ENCODE measurements at places on chromosomes 12 and 14.

GRCh38 chr12:83323866-83324265 is 637.2 kb downstream of the TMTC2 start:
- no peak for DNase-seq

DNA sequence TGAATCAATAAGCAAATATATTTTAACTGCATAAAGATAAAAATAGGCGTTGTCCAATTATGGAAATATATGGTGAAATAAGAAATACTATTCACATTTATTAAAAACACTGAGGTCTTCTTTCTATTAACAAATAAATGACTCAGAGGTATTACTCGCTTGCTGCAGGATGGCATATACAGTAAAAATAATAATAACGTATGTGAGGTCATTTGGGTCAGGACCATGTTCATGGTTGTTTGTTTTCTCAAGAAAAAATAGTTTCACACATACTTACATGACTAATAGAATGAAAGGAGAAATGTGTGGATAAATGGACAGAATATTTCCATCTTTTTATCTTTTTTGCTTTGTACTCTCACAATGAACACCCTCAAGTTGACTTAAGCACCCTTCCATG is 46.5 kb upstream of the RTL1 start:
- DNase-seq: no peak

- DNase-seq: no peak
Observed at GRCh38 chr12:93115646-93116045, 186.6 kb upstream of the EEA1 start.

DNA sequence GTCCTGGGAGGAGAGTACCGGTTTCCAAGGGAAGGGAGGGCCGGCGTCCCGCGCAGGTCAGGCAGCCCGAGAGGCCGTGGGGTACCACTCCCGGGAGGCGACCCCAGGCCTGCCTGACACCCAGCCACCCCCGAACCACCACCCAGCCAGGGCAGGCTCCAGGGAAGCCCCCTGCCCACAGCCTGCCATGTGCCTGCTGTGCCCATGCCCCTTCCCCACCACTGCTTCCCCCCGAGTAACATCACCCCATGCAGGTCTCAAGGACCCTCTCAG is 2.3 kb downstream of the NUDT14 start:
- no peak for DNase-seq

DNA sequence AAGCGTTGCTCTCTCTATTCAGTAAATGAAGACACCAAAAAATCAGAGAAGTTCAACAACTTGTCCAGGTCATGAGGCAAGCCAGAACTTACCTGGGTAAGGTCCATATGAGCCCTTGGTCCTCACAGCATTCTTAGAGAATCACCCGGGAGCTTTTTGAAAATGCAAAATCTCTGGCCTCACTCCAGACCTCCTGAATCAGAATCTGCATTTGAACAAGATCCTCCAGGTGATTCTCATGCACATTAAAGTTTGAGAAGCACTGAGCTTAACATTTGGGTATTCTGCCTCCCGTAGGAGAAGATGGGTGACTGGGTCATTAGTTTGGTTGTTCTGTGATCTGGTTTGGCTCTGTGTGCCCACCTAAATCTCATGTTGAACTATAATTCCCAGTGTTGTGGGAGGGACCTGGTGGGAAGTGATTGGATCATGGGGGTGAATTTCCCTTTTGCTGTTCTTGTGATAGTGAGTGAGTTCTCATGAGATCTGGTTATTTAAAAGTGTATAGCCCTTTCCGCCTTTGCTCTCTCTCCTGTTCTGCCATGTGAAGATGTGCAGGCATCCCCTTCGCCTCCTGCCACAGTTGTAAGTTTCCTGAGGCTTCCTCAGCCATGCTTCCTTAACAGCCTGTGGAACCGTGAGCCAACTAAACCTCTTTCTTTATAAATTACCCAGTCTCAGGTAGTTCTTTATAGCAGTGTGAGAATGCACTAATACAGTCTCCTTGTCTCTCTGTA is 221.2 kb downstream of the RAD51B start:
- DNase-seq: no peak

GRCh38 chr14:92475037-92475436 is 38.5 kb upstream of the RIN3 start:
- no peak for DNase-seq

GRCh38 chr14:70804556-70805162 is 4.7 kb downstream of the MAP3K9 start:
- DNase-seq: no peak

GRCh38 chr12:991350-992333 is 619 bp downstream of the ERC1 start:
- peak; percentile 65 for DNase-seq

- DNase-seq: no peak
Observed at GRCh38 chr12:1798641-1799020, 21.7 kb upstream of the LRTM2 start.

DNA sequence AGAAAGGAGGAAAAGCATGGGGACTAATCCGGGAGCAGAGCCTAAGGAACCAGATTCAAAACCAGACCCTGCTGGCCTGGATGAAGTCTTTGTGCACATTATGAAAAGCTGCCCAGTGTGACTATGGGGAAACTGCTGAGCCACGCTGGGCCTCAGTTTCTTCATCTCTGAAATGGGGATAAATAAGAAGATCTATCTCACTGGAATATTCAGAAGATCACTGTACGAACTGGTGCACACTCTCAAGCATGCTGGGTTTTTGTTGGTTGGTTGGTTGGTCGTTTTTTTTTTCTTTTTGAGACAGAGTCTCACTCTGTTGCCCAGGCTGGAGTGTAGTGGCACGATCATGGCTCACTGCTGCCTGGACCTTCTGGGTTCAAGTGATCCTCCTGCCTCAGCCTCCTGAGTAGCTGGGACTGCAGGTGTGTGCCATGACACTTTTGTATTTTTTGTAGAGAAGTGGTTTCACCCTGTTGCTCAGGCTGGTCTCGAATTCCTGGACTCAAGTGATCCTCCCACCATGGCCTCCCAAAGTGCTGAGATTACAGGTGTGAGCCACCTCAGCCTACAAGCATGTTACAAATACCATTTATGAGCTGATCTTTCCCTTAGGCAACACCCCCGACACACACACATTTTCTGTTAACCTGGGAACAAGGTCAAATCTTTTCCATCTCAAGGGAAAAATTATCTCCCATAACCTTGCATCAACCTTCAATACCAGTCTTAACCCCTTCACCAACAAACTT is 33.4 kb upstream of the CORO1C start:
- no peak for DNase-seq

GRCh38 chr14:101229666-101230065 is 326.1 kb upstream of the RTL1 start:
- DNase-seq: no peak

DNA sequence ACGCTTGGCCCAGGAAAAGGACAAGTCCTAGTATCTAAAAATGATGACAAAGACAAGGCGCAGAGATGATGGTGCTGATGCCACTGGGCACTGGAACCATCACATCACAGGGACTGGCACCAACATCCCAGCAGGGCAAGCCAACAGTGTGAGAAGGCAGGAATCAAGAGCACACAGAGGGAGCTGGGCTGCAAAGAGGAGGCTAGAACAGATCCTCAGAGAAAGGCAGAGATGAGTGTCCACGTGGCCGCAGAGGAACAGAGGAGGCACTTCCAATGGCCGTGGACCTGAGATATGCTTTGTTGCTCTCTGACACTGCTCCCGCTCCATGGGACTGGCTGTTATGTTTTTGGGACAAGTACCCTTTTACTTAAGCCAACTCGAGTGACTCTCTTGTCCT is 17.9 kb downstream of the FOXN3 start:
- DNase-seq: no peak

DNA sequence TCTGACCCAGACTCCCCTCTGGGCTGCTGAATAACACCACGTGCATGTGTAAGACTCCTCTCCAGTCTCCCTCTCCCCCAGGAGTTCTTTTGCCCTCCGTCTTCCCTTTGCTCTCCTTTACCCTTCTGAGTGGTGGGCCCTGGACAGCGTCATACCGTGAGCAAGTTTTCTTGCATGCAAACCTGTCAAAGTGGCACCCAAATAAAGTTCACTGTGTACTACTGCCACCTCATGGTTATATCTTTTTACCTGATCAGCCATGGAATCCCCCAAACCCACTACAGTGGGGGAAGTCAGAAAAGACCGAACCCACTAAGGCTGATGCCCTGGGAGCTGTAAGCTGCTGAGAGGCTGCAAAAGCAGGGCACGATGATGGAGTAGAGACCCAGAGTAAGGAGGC is 131.1 kb upstream of the VRK1 start:
- no peak for DNase-seq

- no peak for DNase-seq
Observed at GRCh38 chr14:60184905-60185555, 19.8 kb upstream of the DHRS7 start.

DNA sequence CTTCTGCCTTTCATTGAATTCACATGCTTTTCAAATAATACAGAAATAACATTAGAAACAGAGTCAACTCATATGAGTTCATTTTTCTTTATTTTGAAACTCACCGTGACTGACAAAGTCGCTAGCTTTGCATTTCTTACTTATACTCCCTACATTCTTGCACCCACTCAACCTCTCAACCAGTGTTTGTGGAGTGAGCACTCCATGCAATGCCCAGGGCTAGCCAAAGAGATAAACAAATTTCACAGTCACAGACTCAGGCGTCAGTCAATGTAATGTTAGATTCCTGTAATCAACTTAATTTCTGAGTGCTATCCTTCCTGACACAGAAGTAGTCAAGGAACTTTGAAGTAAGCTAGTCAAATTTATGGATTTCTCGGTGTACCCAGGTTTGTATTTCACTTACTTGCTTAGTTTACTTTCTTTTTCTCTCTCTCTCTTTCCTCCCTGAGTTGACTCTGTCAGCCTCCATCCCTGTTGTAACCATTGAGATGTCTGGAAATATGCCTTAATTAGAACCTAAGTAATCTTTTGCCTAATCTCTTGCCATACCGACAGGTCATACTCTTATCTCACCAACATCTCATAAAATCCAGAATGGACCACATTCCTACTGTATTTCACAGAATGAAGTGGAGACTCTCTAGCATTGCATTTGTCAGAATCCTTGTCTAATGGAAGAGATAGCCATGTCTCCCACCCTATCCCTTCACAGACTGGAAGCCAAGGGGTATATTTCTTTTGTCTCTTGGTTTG is 413.0 kb downstream of the AEBP2 start:
- DNase-seq: no peak

- no peak for DNase-seq
Observed at GRCh38 chr12:77060883-77061240, 4.5 kb downstream of the E2F7 start.

DNA sequence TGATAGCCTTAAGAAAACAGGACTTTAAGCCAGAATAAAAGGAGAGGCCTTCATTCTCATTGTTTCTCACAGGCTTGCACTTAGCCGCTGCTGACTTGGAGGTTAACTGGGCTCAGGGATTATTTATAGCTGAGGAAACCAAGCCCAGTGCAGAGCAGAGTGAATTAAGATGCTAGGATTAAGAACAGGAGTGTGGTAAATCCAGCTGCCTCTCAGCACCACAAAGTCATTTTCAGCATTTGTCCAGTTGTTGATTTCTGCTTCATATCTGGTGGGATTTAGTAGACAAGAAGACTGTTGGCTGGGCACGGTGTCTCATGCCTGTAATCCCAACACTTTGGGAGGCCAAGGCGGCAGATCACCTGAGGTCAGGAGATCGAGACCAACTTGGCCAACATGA is 14.3 kb upstream of the KRT73 start:
- DNase-seq: no peak

DNA sequence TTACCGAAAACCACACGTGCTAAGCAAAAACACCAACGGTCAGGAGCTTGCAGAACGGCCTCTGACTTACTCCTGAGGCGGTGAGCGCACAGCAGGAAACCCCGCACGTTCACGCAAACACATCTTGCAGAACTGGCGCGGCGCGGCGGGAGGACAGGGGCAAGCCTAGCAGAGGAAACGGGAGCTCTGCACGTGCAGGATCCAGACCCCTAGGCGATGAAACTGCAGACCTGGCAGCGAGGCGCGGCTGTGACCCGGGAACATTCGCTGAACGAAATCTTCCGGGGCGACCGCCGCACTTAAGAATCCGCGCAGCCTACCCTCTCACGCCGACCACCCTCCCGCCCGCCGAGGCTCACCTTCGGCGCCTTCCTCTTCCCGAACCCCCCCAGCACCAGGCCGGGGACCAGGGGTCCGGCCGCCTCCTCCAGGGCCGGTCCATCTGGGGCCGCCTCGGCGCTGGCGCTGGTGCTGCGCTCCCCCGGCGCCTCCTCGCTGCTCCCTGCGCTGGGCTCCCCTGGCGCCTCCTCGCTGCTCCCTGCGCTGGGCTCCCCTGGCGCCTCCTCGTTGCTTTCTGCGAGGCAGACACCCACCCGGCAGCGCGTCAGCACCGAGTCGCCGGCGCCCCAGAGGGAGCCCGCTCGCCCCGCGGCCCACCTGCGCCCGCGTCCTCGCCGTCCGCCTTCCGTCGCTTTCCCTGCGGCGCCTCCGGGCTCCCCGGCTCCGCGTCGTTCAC is 615 bp downstream of the DDX51 start:
- no peak for DNase-seq

GRCh38 chr14:20400589-20400964 is 12.7 kb downstream of the TEP1 start:
- DNase-seq: no peak

- DNase-seq: no peak
Observed at GRCh38 chr14:93901813-93902212, 25.3 kb upstream of the FAM181A start.

DNA sequence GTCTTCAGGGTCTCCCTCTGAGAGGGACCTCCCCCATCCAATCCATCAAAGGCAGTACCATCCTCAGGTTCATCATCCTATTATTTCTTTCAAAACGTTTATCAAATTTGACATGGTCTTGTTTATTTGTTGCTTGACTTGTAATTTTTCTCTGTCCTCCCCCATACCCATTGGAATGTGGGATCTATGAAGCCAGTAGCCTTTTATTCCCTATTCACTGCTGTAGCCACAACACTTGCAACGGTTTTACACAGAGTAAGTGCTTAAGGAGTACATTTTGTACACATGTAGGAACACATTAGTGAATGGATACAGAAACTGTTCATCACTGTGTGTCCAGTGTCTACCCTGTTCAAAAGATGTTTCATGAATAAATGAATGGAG is 41.5 kb downstream of the IGF1 start:
- no peak for DNase-seq

DNA sequence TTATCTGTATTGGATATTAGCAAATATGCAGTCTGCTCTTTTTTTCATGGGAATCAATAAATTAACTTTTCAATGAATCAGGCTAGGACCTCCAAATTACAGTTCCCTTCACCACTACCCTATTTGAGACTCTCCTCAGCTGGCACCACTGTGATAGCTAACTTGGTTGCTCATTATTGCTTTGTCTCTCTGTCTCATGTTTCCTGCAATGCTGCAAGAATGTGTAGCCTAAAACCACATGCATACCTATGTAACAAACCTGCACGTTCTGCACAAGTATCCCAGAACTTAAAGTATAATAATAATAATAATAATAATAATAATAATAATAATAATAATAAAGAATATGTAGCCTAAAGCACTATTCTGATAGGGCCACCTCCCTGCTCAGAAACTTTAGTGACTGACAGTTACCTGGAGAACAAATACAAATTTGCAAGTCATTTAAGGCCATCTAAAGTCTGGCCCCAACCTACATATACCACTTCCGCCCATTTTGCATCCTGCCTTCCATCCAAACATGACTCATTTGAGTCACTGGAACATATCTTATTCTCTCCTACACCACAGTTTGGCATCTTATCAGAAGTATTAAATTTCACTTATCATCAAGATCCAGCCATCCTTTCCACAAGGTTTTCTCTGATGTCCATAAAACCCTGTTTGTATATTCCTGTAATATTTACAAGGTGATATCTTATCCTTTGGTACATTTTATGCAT is 215.1 kb downstream of the LRRK2 start:
- DNase-seq: no peak

- no peak for DNase-seq
Observed at GRCh38 chr12:100077367-100077766, 65.3 kb downstream of the BLTP3B start.
